ENCODE measurements at places on chromosomes 6 and 20.

DNA sequence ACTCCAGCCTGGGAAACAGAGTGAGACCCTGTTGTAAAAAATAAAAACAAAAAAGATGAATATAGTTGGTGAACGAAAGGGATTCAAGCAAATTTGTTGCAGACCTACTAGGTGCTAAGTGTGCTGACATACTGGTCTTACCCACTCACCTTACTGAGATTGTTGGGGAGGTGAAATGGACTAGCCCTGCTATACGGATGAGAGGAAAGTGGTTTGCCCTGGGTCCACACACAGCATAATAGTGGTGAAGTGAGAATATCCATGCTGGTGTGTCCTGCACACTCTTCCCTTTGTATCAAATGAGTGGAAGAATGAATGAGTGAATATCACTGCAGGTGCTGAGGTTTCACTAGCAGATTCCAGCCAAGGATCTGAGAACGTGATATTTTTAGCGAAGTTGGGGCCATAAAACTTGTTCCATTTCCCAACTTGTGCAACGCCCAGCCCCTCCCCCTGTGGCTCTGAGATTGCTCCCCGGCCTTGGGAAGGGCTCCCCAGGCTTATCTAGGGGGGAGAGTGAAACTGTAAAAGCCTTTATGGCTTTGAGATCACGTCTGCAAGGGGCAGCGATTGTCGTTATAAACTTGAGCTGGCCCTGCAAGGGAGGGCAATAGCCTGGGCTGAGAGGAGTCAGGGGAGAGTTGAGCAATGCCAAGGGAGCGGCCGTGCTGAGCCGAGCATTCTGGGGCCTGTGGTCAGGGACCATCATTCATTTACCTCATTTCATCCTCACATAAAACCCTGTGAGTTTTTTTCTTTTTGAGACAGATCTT lies 33.2 kb upstream of the TTPAL start:
- DNase-seq, result peak; percentile 66

DNA sequence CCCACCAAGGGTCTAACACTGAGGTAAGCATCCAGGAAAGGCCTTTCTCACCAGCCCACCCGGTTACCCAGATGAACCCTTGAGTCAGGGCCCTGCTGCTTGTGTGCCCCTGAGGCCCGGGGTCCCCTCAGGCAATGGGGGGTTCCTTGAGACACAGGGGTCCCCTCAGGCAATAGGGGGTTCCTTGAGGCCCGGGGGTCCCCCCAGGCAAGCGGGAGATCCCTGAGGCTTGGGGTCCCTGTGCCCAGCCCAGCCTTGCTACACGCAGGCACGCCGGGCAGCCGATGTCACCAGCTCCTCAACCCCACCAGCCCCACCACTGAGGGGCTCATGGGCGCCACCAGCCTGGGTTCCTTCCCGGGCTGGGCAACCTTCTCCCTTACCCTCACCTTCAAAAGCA lies 247.2 kb downstream of the TTLL2 start:
- no peak for DNase-seq

- DNase-seq, result no peak
Measured at GRCh38 chr20:4076671-4077070, 61.3 kb upstream of the RNF24 start.

GRCh38 chr6:53673162-53673727 lies 7.7 kb upstream of the KLHL31 start:
- DNase-seq, result peak; percentile 9

- DNase-seq, result no peak
Measured at GRCh38 chr6:8000188-8000596, 64.0 kb downstream of the BLOC1S5 start.

DNA sequence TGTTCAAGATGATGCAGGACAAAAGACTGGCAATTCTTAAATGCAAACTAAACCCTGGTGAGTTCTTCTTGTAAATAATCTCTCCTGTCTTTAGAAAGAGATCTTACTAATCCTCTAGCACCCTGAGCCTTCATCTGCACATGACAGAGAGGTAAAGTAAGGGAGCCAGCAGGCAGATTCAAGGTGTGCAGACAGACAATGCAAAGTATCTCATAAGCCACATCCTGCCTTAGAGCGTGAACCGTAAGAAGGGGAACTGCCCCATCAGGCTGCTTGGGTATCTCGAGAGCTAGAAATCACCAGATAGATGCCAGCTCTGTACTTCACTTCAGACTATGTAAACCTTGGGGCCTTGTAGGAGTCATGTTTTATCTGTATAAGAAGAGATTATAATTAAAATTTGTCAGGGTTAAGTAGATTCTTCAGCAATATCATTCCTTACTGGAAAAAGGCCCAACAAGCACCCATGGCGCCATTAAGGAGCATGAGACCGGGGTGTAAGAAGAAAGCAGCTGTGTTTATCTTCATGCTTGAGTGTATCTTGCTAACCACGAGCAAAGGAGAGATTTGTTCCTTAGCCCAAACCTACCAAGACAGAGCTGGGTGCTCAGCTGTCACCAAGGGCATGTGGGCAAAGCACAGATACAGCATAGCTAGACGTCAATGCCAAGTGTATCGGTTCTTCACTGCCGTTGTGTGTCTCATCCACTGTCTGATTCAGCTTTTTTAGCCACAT lies 24.4 kb downstream of the CNR1 start:
- no peak for DNase-seq

DNA sequence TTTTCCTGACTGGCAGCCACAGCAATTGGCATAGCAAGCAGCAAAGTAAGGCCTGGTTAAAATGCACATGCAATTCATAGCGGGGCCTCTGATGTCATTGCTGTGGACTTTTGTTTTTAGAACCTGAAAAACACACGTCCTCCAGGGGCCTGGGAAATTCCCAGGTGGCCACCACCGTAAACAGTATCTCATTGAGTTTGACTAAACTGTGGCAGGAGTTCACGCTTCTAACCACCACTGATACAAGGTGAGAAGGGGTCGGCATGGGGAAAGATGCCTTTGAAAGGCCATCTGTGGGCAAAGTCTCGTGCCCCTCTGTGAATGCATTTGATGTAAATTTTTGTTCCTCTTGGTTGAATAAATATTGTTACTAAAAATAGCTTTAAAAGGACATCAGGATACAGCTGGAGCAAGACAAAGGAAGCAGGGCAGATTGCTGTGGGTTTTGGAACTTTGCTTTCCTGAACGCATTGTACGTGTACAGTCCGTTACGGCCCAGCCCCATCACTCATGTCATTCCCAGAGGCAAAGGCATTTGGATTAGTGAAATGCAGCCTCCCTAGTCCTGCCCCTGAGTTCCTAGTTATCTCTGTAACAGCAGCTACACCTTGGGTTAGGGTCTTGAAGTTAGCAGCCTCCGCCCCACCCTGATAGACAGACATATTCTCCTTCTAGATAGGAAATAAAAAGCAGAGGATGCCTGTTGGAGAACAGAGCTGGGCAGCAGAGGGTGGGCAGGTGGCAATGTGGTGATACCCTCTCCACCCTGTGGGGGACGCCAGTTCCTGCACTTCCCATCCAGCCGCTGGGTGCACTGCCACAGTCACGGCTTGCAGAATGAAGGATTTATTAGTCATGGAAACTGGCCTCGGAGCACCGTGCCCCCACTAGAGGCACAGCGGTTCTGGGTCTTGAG lies 80.3 kb downstream of the ZDHHC14 start:
- DNase-seq, result peak; percentile 25

- DNase-seq, result no peak
Measured at GRCh38 chr6:129646642-129647041, 63.3 kb downstream of the ARHGAP18 start.

- DNase-seq, result no peak
Measured at GRCh38 chr20:35395728-35396127, 16.0 kb downstream of the UQCC1 start.

GRCh38 chr6:21375151-21376116 lies 218.1 kb upstream of the SOX4 start:
- no peak for DNase-seq

- no peak for DNase-seq
Measured at GRCh38 chr20:14375416-14375985, 38.1 kb upstream of the FLRT3 start.

DNA sequence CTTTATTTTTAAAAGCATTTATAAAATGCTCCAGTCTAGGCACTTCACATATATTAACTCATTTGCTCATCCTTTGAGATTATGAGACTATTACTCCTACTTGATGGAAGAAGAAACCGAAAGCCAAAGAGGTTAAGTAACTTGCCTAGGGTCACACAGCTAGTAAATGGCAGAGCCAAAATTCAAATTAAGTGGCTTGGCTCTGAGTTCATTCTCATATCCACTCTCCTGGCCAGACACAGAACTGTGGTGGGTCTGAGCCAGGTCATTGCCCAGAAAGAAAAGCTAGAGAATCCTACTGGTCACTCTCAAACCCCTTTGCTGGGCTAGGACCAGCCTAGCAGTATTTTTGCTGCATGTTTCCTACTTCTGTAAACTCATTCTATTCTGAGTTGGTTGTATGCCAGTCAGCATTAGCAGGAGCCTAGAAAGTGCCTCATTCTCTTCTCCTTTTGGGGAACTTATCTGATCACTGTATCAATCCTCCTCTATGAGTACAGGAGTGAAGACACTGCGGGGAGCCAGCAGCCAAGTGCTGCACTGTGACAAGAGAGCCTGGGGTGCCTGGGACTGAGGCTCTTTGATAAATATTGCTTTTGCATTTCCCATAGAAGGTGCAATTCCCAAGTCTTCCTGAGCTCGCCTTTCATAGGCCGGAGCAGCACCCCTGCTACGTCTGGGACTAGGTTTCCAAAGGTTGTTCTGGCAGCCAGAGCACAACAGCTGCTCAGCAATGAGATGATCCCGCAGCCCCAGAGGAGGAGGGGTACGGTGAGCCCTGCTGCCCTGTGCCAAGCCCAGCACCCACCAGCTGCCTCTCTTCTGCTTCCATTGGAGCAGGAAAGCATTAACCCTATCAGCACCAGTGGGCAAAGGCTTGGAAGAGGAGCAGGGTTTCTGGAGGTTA lies 728.3 kb downstream of the MAFB start:
- DNase-seq, result no peak

DNA sequence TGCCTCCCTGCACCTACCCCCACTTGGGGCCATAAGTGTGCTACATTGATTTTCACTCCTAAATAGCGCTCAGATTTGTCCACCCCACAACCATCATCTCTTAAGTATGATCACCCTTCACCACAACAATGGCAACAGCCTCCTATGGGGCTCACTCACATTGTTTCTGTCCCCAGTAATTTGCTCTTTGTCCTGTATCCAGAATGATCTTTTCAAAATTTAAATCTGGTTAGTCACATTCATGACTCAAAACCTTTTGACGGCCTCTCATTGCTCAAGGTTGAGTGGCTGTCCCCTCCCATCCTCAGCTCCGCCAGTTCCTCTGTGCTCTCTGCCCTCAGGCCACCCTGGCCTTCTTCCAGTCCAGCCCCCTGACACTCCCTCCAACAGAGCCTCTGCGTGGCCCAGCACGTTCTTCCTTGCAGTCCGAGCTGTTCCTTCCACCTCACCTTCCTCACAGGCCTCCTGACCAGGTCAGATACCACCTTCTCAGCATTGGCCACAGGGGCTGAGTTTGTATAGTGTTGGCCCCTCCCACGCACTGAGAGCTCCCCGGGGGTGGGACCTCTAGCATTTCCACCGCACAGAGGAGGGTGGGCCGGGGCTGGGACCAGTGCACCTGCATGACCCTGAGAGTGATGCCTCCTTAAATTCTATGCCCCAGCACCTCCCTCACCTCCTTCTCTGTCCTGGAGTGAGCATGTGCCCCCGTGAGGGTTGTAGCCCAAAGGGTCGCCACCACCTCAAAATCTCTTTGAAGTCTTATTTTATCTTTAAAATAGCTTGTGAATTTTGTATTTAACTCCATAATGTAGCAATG lies 2.4 kb upstream of the PPP1R3G start:
- no peak for DNase-seq

DNA sequence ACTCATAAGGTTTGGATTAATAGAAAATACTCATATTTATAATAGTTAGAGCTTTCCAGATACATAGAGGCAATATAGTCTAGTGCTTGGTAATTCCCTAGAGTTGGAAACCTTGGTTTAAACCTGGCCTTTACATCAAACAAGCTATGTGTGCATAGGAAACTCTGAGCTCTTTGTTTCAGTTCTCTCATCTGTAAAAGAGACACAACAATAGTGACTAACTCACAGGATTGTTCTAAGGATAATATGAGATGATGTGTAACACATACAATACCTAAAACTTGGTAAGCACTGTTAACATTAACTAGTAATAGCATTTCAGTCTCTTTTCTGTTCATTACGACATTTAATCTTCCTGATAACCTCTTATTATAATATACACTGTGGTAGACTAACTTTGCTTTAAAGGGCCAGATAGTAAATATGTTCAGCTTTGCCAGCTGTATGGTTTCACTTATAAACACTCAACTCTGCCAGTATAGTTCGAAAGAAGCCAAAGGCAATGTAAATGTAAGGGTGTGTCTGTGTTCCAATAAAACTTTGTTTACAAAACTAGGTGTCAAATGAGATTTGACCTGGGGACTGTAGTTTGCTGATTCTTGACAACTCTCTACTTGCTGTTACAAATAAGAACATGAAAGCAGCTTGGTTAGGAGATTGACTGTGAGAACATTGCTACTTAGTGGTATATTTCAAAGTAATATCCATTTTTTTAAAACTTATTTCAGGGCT lies 370.6 kb upstream of the FLRT3 start:
- no peak for DNase-seq

DNA sequence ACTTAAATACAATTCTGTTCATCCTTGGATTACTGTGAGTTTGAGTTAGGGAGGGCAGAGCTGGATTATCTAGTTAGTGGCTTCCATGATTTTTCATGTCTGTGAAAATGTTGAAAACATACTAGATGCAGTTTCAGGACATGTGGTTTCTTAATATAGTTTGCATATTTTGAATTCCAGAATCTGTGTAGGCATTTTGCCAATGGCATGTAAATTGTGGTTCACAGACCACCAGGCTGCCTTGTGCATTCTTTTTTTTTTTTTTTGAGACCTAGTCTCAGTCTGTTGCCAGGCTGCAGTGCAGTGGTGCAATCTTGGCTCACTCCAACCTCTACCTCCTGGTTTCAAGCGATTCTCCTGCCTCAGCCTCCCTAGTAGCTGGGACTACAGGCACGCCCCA lies 42.8 kb downstream of the CDC5L start:
- DNase-seq, result no peak

- DNase-seq, result no peak
Measured at GRCh38 chr6:14921170-14921569, 324.7 kb upstream of the JARID2 start.

DNA sequence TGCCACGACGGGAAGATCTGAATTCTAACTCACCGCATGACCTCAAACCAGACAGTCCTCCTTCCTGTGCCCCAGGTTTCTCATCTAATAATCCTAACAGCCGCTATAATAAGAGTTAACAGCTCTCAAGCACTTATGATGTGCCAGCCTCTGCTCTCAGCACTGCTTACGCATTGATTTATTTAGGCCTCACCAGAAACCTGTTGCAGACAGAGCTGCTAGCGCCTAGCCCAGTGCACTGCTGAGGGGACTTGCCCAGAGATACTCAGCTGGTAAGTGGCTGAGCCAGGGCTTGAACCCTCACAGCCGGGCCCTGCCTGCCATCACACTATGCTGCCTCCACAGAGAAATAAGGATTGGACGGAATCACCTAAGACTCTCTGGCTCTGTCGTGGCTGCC lies 37.7 kb downstream of the GRM4 start:
- DNase-seq, result no peak

Data from OCI-M1 (cell line).